ENCODE measurements at places on chromosomes 11 and 22.
A peak's percentile ranks its signal among the peaks of the same experiment; 100 is the strongest.

DNA sequence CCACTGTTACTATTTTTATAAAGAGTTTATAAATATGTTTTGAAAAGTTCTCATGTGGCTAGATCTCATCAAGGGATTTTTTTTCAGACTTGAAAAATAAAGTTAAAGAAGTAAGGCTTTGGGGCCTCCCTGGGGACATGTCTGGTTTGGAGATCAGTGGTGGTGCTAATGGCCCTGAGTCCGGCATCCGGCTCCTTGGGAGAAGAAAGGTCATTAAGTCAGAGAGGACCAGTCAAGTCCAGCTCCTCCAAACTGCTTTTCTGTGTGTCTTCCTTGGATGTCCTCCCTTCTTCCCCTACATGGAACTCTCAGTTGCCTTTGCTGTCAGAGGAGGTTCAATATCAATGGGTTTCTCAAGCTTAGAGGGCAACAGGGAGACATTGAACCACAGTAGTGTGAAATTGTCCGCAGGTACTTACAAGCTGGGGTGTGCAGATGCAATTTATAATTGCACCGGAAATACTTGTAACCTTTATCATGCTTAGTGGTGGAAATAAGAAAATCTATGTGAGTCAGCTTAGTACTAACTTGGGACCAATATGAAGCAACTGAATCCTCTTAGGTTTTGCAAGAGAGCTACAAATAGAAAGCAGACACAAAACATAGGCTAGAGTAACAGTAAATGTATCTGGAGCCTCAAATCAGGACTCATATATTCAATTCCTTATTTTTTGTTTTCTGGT, 144.3 kb downstream of the TEAD1 start:
- no peak for DNase-seq

DNA sequence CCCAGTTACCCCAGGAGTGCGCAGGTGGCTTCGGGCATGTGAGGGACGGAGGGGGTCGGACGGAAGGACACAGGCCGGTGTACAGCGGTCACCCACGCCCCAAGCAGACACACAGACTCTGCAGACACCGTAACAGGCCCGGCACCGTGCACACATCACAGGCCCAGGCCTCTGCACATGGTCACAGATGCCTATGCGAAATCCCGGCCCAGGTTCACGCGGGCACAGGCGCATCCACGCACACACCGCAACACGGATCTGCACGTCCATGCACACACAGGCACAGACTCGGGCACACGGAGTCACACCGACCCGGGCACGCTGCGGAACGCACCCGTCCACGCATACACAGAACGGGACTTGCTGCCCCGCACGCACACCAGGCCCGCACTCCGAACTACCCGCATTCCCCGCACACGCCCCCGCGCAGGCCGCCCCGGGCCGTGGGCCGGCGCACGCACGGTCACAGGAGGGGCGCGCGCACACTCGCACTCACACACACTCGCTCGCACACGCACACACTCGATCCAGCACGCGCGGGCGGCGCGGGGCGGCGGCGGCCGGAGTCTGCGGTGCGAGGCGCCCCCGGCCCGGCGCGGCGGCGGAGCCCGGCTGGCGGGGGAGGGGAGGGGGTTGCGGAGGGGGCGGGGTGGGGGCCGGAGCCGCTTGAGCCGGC, at the start of gene MGAT3:
MGAT3 (plus strand) TSS at position 491 of the 676 bp plus-strand sequence. CDS start 30,336 bp downstream, outside the sequence.
- no peak for DNase-seq

DNA sequence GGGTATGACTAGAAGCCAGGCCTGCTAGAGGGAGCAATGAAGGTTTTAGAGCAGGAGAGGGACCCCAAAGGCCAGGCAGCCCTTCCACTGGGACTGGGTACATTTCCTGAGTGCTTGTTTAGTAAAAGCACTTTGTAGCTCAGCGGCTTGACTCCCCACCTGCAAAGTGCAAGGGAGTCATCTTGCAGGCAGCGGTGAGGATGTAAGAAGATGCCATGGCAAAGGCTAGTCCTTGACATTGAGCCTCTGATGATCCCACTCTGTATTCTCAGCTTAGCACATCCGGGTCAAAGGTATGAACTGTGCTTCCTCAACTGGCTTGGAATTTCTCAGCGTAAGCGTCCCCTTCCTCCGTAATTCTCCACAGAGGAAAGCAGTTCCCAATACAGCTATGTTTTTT, 3.1 kb upstream of the UBE2L3 start:
- no peak for DNase-seq

- DNase-seq, result no peak
Measured at GRCh38 chr11:120649316-120649715, 137.8 kb downstream of the GRIK4 start.

- DNase-seq, result peak; percentile 46
Measured at GRCh38 chr22:50621948-50622722, 5.8 kb downstream of the ARSA start.

DNA sequence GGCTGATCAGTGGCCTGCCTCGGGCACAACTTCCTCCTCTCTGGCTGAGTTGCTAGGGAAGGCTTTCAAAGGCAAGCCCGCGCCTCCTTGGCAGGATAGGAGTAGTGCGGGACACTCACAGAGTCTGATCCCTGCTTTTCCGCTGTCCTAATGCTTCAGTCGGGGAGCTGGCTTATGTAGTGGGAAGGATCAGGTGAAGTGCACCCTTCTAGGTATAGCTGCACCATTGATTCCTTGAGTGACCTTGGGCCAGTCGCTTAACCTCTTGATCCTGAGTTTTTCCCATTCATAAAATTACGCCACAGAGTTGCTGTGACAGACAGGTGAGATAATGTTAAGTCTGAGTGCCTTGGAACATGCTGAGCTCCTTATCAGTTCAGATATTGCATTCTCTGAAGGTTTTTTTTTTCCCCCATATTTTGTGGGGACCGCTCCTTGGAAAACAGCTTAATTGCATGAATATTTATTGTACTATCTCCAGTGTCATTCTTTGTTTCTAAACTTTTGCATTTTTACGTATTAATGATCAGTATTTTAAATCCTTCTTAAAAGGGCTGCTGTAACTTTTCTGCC, 961 bp downstream of the IPO7 start:
- DNase-seq, result peak; percentile 40

DNA sequence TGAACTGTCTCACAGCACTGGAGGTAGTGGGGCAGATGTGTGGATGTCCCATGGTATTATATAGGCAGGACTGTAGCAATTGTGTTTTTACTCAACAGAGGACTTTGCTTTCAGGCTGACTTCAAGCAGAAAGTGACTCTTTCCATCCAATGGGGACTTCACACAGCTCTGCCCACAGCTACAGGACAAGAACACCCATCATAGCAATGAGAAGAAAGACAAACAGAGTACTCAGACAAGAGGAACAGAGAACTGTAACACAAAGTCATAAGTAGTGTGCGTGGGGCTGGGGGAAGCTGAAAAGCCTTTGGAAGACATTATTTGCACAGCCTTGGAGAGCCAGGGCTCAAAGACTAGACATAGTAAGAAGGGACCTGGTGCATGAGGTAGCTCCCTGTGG, 70.3 kb downstream of the CCDC81 start:
- no peak for DNase-seq

DNA sequence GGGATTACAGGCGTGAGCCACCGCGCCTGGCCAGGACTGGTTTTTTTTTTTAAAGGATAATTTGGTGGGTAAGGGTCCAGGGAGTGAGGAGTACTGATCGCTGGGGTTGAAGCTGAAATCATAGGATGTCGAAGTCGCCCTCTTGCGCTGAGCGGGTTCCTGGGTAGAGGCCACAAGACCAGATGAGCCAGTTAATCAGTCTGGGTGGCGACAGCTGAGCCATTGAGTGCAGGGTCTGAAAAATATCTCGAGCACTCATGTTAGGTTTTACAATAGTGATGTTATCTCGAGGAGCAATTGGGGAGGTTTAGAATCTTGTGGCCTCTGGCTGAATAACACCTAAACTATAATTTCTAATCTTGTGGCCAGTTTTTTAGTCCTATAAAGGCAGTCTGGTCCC, 7.8 kb downstream of the APOL5 start:
- no peak for DNase-seq

GRCh38 chr22:48146426-48146825, 1384.0 kb downstream of the TBC1D22A start:
- DNase-seq, result no peak

DNA sequence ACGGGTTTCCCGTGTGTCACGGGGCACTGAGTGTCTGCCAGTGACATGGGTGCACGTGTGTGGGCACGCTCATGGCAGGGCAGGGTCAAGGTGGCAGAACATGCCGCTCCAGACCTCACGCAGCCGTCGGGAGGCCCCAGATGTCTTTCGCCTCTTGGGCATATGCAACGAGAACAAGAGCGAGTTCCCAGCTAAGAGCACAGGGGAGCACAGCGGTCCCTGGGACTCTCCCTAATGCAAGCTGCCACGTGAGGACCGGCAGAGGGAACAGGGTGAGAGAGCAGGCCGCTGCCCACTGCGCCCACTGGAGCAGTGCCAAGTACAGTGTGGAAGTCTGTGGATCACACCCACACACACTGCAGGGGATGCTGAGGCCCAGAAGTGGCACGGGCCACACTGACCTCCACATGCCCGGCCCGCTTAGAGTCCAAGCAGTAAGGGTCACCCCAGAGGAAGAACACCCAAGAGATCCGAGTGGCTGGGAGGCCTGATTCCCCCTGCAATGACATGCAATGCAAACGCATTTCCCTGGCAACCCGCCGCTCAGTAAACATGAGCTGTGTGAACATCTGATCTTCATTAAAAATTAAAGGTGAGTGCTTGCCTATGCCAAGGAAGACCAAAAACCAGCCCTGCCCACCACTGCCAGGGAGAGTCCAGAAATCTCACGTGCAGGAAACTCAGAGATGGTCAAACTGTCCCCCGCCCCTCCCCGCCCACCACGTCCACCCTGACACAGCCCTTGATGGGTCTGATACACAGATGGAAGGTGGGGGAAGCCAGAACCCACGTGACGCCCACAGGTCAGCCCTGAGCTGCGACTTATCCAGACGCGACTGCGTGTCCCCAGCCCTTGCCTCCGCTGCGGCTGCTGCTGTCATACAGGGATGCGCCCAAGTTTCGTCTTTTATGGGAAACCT, 11.7 kb downstream of the CERK start:
- no peak for DNase-seq

- DNase-seq, result no peak
Measured at GRCh38 chr11:68036717-68037239, 2.0 kb upstream of the TCIRG1 start.

DNA sequence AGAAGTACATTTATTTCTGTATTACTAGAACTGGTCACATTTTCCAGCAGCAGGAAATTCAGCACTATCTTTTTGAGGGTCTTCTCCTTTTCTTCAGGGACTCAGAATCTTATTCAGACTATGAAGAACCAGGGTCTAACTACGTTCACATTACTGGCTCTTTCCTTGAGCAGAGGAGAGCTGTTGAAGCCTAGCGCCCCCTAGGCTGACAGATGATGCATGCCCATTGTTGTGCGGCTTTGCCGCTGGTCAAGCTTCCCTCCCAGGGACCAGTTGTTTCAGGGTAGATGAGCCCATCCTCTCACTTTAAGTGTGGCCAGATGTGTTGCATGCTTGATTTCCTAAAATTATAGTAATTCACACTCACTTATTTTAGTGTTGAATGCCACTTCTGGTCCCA, 168.2 kb upstream of the PDGFD start:
- DNase-seq, result peak; percentile 36

- DNase-seq, result no peak
Measured at GRCh38 chr11:110455718-110456117, 26.0 kb downstream of the FDX1 start.

DNA sequence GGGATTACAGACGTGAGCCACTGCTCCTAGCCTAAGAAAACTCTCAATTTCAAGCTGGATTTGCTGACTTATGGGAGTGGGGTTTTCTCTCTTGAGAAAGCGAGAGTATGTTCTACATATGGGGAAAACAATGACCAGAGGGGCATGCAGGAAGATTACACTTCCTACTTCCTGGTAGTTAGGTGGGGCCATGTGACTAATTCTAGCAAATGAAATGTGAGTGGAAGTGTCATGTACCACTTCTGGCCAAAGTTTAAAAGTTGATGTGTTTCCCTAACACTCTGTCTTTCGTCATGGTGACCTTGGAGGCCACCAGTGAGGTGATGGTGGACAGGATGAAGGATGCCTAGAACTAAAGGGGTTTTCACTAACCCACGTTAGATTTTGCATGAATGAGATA, 50.5 kb downstream of the PARVG start:
- DNase-seq, result peak; percentile 7

DNA sequence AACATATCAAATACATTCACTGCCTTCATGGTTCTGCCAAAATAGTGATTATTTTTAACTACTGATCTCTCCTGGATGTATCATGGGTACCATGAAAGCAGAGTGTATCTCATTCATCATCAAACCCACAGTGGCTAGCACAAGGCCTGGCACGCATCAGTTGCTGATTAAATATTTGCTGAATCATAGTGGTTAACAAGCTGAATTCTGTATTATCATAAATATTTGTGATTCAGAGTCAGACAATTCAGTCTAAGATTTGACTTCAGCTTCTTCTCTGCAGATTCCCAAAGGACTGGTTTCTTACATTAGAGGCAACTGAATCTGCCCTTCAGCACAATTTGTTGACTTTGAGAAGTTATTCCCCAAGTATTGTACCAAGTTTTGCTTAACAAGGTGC, 715.8 kb upstream of the LRRC4C start:
- no peak for DNase-seq

GRCh38 chr11:131392528-131393255, 22.3 kb downstream of the NTM start:
- peak; percentile 16 for DNase-seq

DNA sequence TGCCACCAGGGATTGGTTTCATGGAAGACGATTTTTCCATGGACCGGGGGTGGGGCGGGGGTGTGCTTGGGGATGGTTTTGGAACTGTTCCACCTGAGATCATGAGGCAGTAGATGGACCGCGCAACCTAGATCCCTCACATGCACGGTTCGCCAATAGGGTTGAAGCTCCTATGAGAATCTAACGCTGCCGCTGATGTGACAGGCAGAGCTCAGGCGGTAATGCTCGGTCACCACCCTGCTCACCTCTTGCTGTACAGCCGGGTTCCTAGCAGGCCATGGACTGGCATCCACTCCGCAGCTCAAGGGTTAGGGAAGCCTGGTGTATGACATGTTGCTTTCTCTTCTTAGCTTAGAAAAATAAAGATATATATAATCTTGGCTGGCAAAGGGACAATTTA, 22.0 kb downstream of the RBX1 start:
- no peak for DNase-seq

DNA sequence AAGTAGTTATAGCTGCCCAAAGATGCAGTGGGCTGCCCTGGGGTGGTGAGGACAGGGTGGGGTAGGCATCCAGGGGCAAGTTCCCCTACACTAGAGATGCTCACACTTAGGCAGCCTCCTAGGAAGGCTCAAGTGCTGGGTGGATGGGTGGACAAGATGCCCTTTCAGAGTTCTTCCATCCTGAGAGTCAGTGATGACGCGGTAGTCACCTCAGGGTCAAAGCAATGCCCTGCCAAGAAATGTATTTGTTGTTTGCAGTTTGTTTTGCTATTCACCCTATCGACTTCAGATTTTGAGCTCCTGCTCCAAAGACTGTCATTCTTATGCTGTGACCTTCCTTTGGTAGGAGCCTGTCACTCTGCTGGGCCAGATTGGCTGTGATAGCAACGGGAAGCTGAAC, 18.9 kb downstream of the POLA2 start:
- DNase-seq, result no peak

DNA sequence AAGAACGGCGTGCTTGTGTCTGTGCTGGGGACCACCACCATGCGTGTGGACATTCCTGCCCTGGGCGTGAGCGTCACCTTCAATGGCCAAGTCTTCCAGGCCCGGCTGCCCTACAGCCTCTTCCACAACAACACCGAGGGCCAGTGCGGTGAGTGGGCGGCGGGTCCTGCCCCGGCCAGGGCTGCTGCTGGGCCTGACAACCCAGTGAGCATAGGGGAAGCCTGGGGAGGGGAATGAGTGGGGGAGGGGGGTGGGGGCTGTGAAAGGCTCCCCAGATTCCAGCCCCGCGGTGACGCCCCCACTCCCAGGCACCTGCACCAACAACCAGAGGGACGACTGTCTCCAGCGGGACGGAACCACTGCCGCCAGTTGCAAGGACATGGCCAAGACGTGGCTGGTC, 31.9 kb downstream of the MUC5B start:
- DNase-seq, result no peak
